ENCODE measurements at places on chromosomes 12 and 14. TPM values are rescaled to one million over a fixed set of nuclear protein-coding genes. Genes with fewer than 3 reads are reported as not detected.

Gene PLXNC1
- 4.6 TPM for polyA plus RNA-seq

Gene KIAA0586
- 4.9 TPM for polyA plus RNA-seq

Gene RPL10L
- not detected for polyA plus RNA-seq

Gene GPR84
- 1.0 TPM for polyA plus RNA-seq

Gene PZP
- polyA plus RNA-seq: 0.09 TPM

Gene BHLHE41
- 3.6 TPM for polyA plus RNA-seq

Gene DEPDC4
- 1.4 TPM for polyA plus RNA-seq

Gene MRPL42
- polyA plus RNA-seq: 14.7 TPM

Gene FAM186B
- polyA plus RNA-seq: 0.67 TPM

Gene PSME2
- polyA plus RNA-seq: 73.7 TPM

Gene DHH
- 1.8 TPM for polyA plus RNA-seq

Gene KLRC1
- polyA plus RNA-seq: not detected
